Stimulated activated CD4-positive, alpha-beta T cell treated with anti-CD3 and anti-CD28 coated beads, Interleukin-4, amount 100 ng/mL, for 1 hour (primary cell): ENCODE measurements at places on chromosomes 7 and 10.

DNA sequence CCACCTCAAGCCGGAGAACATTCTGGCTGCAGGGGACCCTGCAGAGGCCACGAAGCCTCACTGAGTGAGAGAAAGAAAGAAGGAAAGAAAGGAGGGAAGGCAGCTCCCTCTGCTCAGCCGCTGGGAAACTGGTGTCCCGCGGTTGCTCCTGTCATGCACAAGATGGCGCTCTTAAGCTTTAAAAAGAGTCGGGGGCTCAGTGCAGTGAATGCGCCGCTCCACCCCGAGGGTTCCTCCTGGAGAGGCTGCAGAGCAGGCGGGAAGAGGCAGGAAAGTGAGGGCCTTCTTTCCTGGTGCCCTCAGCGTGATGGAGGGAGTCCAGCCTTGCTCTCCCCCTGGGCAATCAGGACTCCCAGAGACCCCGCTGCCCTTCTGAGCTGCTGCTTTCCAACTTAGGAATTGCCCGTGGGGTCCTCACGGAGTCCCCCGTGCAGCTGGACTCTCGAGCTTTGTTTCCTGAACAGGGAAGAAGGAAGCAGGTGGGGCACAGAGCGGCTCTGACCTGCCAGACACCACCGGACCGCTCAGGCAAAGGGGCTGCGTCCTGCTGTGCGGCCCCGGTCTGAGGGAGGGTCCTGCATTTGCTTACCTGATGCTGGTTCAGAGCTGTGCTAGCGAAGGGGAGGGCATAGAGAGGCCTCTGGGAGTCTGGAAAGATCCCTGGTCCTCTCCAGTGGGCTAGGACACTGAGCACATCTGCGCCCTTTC lies 141.9 kb upstream of the MKI67 start:
- DNase-seq, result no peak

GRCh38 chr10:308101-308500 lies 172.8 kb downstream of the ZMYND11 start:
- no peak for DNase-seq

GRCh38 chr7:134690614-134691504 lies 44.2 kb downstream of the BPGM start:
- no peak for DNase-seq

GRCh38 chr10:53122281-53122680 lies 349.7 kb upstream of the MBL2 start:
- DNase-seq, result no peak

GRCh38 chr7:105322655-105323277 lies 66.0 kb downstream of the SRPK2 start:
- no peak for DNase-seq

GRCh38 chr10:56622335-56622973 lies 261.4 kb upstream of the ZWINT start:
- DNase-seq, result no peak

DNA sequence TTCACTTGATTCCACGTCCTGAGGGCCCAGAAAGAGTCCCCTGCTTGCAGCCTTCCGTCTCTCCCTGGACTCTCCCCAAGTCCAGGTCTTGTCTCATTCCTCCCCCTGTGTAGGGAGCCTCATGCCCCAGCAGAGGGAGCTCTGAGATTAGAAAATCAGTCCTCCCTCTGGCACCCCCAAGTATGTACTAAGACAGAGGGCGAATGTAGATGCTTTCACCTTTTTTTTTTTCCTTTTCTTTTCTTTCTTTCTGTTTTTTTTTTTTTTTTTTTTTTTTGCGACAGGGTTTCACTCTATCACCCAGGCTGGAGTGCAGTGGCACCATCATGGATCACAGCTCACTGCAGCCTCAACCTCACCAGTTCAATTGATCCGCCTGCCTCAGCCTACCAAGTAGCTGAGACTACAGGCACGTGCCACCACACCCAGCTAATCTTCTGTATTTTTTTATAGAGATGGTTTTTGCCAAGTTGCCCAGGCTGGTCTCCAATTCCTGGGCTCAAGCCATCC lies 10.3 kb downstream of the SFXN3 start:
- DNase-seq, result peak; percentile 68

DNA sequence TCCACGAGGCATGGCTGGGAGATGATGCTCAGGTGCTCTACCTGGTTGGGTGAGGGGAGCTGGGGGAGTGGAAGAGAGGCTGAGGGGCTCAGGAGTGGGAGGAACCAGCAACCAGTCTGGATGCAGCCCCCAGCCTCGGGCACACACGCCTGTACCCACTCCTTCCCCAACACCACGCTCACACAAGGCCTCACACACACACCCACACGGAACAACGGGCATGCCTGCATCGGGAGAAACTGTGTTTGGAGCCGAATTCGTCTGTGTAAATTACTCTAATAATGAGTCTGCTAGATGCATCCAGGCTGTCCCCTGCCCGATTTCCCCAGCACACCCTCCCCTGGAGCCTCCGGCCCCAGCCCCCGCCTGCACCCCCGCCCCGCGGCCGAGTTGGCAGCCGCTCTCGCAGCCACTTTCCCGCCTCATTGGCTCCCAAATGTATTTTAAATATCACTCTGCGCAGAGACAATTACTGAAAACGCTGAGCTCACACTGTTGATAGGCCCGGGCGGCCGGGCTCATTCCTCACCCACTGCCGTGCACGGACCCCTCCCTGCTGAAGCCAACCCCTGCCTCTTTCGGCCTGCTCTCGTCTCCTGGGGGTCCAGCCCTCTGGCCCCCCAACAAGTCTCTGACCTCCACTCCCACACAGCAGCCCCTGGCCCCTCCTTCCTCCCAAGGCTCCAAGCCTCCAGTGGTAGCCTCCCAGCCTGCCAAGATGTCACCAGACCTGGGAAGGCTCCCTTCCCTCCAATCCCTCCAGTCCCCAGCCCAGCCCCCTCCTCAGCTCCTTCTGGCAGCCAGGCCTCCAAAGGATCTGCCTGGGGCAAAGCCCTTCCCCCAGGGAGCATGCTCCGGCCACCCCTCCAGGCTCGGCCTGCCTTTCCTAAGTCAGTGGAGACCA lies 11.1 kb downstream of the H2BK1 start:
- DNase-seq, result no peak

- DNase-seq, result no peak
These were observed 228.5 kb downstream of the PTPRN2 start for GRCh38 chr7:158358926-158359645.
